ENCODE measurements at places on chromosomes 12 and 14. TPM values are rescaled to one million over a fixed set of nuclear protein-coding genes. Genes with fewer than 3 reads are reported as not detected.

Gene PTPRQ
- not detected for total RNA-seq

Gene FAM186B
- not detected for total RNA-seq

Gene DEPDC4
- 2.1 TPM for total RNA-seq

Gene GLIPR1L1
- total RNA-seq = not detected

Gene TAS2R13
- total RNA-seq = 1.7 TPM

Gene TMEM233
- total RNA-seq = not detected

Gene TRIM9
- total RNA-seq = 0.18 TPM

Gene MYRFL
- total RNA-seq = not detected

Gene CAMKK2
- 31.2 TPM for total RNA-seq

Gene FAIM2
- 0.18 TPM for total RNA-seq

Gene CD9
- 9.7 TPM for total RNA-seq

Gene GALC
- total RNA-seq = 16.3 TPM

Gene MNAT1
- 42.9 TPM for total RNA-seq

Gene BRMS1L
- total RNA-seq = 4.7 TPM

Gene DERA
- 19.8 TPM for total RNA-seq

Gene IFNG-AS1
- total RNA-seq = not detected

Gene SERPINA6
- total RNA-seq = not detected

Gene CBLN3
- total RNA-seq = 5.5 TPM

Gene SYNDIG1L
- total RNA-seq = not detected

Gene LBHD2
- not detected for total RNA-seq

Gene SIX6
- total RNA-seq = not detected

Gene KRAS
- 47.1 TPM for total RNA-seq

Gene ACRBP
- 1.5 TPM for total RNA-seq

Gene MFAP5
- not detected for total RNA-seq

Gene COX8C
- not detected for total RNA-seq

Gene KLRG1
- 3.5 TPM for total RNA-seq

Gene GLT1D1
- total RNA-seq = 1.0 TPM

Gene TPPP2
- not detected for total RNA-seq

Gene KRT2
- 0.09 TPM for total RNA-seq

Gene MED13L
- 79.3 TPM for total RNA-seq

Gene ANO4
- total RNA-seq = not detected

Gene PAWR
- total RNA-seq = 3.5 TPM

Gene INHBC
- not detected for total RNA-seq

Gene CCDC175
- not detected for total RNA-seq

Gene ASPG
- total RNA-seq = not detected
